ENCODE measurements at places on chromosomes 11 and 22. TPM values are rescaled to one million over a fixed set of nuclear protein-coding genes. Genes with fewer than 3 reads are reported as not detected.

Gene TRPC6
- total RNA-seq = 1.00 TPM

Gene BAIAP2L2
- total RNA-seq = 7.2 TPM

Gene KRTAP5-10
- total RNA-seq = not detected

Gene PDE2A
- total RNA-seq = 0.50 TPM

Gene RFPL1
- total RNA-seq = not detected

Gene OR6A2
- total RNA-seq = 0.37 TPM

Data from uterine smooth muscle cell (primary cell).